ENCODE measurements at places on chromosomes 3 and 15.

DNA sequence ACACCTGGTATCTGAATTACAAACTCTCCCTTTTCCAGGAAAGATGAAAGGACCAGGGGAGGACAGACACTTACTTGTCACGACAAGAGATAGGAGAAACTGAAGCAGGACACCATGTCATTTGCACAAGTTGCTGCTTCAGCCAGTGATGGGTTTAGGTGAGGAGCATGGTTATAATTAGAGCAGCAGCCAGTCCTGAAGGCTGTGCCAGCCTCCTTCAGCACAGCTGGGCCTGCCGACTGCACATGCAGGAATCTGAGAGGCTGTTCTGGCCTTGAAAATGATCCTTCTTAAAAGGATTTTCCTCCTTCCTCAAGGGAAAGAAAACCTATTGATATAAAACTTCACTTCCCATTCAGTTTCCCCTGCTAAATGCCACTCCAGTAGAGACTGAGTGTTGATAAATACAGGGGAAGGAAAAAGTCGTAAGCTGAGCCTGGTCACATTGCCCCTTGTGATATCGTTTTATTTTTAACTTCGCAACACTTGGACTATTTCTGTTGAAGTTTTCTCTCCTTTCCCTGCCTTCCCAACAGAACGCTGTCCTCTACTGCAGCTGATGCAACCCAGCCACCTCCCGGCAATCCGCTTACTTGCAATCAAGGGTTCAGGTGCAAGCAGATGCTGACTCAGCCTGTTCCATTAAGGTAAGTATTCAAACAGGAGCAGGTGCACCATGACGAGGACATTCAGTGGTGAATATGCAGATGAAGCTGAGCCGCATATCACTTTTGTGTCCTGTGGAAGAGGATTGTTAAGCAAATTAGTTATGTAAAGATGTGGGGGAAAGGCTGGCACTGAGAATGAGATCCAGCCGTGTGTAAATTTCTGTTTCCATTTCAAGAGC, at the start of gene FBXO40:
TSS of gene FBXO40 (plus strand) at position 524 of the 847 bp plus-strand sequence. CDS start 27,197 bp downstream, outside the sequence.
- DNase-seq, result peak; percentile 83

GRCh38 chr3:137304313-137305056, 346.7 kb downstream of the IL20RB start:
- no peak for DNase-seq

GRCh38 chr3:35946854-35947515, 307.7 kb downstream of the ARPP21 start:
- DNase-seq, result peak; percentile 50

GRCh38 chr15:64182859-64183370, 20.1 kb upstream of the PPIB start:
- no peak for DNase-seq

GRCh38 chr3:147417551-147418295, 8.6 kb downstream of the ZIC1 start:
- DNase-seq, result no peak

DNA sequence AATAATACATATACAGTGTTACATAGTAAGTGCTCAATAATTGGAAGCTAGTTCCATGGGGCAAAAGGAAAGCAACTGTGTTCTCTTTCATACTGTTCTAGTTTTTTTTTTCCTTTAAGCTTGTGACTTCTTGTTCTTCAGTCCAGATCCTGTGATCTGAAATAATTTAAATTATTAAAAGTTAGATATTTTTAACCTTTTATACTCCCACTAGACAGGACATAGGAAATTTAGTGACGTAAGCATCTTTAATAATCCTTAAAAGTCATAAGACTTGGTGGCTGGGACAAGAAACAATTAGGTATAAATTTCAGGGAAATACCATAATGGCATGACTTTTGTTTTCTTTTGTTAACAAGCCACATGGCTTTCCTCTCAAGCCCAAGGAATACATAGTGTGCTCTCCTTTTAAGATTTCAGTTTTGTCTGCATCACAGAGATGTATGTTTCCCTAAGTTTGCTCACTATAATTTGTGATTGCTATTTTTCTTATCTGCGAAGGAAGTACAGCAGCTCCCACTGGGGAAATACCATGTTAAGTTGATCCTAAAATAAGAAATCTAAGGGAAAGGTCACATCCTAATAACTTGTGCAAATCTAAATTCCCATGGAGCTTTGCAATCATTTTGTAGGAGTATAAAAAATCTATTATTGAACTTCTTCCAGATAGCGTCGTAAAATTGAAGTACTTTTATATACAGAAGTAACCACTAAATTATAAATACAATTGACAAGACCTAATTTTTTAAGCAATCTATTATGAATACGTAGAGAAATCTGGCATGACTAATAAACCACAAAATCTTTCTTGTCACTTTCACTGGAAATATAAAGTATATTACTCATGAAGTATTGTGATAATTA, 30.1 kb downstream of the PPARG start:
- no peak for DNase-seq

Measured in NCI-H1417 (cell line).